ENCODE measurements at places on chromosomes 2 and 18.

DNA sequence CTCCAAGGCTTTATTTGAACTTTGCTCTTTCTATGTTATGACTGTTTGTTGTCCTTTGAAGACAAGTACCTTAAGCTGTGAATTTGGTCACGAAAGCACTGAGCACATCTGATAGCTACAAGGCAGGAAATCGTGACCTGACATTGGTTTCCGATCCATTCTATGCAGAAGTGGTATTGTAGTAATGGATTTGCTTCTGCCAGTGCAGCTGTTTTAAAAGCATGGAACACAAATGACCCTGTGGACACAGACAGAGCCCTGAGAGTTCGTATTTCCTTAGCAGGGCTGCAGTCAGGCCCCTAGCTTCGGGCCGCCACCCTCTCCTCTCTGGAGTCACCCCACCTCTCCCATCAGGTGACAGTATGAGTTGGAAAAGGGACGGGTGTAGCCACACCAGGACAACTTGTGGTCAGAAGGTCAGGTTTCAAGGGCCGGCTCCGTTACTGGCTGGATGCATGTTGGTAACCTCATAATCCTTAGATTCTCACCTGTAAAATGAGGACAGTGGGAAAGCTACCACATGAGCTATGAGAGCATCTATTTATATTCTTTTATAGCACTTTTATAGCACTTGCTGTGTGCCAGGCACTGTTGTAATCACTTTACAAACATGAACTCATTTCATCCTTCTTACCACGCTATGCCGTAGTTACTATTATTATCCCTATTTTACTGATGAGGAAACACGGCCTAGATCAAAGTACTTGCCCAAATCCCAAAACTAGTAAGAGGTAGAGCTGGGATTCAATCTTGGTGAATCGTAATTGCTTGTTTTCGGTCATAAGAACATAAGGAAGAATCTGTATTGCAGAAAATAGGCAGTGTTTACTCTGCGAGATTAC lies 70.2 kb downstream of the SPATS2L start:
- DNase-seq, result no peak

DNA sequence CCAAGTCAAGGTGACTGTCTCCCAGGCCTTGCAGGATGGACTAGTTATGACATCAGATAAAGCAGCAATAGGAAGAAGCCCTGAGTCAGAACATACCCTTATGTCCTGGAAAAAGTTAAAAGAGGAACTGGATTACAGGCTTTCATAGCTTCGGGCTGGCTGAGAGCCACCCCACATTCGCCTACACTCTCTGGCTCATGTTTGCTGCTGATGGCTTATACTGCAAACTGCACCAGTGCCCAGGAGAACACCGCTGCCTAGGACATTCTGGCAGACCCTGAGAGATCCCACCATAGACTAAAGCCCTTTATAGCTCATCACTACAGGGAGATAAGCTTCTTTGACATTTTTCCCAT lies 20.3 kb downstream of the SLC8A1 start:
- no peak for DNase-seq

DNA sequence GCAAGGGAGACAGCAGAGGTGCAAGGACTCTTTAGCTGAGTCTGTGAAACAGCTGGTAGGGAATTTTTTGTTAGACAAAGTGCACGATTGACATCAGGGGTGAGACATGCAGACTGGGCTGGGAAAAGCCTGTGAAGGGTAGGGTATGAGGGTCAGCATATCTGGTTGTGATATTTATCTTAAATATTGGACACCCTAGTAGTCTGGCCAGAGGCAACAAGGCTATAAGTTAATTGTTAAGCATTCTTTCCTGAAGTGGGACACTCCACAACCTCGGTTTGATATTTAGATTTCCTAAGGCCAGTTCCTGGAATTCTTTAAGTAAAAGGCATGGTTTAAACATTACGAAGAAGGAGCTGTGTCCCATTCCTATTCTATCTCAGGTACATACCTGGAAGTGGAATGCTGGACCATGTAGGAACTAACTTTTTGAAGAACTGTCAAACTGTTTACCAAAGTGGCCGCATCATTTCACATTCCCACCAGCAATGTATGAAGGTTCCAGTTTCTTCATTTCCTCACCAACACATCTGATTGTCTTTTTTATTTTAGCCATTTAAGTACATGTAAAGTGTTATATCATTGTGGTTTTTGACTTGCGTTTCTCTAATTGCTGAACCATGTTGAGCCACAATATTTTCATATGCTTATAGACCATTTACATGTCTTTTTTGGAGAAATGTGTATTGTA lies 22.5 kb downstream of the EHBP1 start:
- no peak for DNase-seq

DNA sequence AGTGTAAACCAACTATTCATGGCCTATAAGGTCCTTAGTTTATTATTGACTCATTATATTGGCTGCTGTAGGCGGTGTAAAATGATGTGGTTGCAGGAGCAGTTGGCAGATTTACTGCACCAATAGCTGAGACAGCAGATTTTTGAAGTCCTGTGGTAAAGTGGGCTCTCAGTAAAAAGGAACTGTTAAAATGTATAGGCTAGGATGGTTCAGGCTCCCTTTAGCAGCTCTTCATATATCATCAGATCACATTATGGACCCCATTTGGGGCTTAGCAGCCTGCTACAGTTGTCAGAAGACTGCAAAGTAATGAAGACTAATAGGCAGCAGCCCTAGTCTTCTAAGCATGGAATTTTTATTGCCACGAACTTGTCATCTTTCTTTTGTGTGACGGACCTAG lies 27.8 kb downstream of the MTX2 start:
- DNase-seq, result no peak

DNA sequence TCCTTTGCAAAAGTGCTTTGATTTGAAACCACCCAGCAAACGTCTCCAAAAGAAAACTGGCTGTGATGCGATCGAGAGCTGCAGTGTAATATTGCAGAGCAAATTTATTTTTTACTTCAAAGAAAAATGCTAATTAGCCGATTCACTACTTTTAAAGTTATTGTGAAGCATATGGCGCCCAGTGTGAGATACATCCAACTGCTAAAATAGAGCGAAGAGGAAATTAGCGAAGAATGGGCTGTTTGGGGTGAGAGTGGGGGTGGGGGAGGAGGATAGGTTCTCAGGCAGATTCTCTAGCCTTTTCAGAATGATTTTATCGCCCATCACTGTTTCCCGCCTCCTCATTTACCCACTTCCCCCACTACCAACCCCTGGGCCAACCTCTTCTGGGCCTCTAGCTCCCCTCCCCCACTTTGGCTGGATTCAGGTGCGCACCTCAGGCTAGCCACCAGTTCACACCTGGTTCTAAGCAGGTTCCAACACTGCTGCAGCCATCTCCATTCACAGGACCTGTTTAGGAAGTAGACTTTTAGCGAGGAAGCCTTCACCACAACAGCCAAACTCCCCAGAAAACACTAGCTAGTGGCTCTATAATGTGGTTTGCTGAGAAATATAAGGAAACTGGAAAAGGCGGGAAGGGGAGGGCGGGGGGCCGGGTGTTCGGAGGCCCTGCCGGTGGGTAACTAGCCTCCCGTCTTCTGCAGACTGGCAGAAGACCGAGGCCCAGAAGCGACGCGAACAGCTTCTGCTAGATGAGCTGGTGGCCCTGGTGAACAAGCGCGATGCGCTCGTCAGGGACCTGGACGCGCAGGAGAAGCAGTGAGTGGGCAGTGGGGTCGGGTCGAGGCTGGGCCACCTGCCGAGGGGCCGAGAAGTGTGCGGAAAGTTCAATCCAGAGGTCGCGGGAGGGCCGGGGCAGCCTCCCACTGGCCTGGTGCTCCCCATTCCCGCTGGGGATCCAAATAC lies 6.0 kb upstream of the OTX1 start:
- DNase-seq, result no peak
